ENCODE measurements at places on chromosomes 1 and 21.

GRCh38 chr1:39294531-39294930 lies 90.0 kb downstream of the MACF1 start:
- DNase-seq = no peak

- no peak for DNase-seq
These were observed 90.2 kb downstream of the SPSB1 start for GRCh38 chr1:9382643-9383491.

- peak; percentile 15 for DNase-seq
These were observed 65.8 kb upstream of the VAMP3 start for GRCh38 chr1:7705048-7705907.

GRCh38 chr21:42775891-42776290 lies 103.4 kb downstream of the WDR4 start:
- DNase-seq = no peak

DNA sequence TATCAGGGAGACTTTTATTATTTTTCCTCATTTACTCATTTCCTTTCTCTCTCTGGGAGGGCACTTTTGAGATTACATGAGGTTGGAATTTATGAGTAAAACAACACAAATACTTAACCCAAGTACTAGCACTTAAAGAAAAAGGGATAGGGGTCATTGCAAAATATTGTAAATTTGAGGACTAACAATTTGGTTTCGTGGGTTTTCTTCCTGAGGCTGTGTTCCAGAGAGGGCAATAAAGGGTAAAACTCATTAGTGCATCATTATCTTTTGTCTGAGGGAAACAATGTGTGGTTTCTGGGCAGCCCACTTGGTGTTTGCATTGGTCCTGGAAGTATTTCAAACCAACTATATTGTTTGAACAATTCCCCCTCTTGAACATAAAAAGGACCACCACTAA lies 96.5 kb downstream of the GREM2 start:
- no peak for DNase-seq

GRCh38 chr1:239711768-239712167 lies 325.4 kb downstream of the CHRM3 start:
- DNase-seq = no peak

DNA sequence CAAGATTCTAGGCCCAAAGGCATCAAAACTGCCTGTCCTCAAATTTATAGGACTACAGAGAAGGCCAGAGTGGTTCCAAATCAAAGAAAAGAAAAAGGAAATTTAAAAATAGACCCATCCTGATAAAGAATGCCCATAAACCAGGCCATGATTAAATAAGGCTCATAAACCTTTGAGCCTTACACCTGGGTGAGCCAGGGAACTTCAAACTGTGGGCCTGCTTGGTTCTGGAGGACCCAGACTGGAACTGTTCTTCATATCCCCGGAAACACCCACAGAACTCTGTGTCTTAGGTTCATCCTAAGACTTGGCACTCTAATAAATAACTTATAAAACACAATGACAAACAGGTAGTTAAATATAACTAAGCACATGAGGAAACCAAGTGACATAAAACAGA lies 28.8 kb downstream of the MCOLN2 start:
- DNase-seq = no peak

GRCh38 chr1:198079432-198079951 lies 77.3 kb upstream of the NEK7 start:
- DNase-seq = no peak

GRCh38 chr1:212457740-212458338 lies 25.1 kb downstream of the NENF start:
- peak; percentile 55 for DNase-seq

DNA sequence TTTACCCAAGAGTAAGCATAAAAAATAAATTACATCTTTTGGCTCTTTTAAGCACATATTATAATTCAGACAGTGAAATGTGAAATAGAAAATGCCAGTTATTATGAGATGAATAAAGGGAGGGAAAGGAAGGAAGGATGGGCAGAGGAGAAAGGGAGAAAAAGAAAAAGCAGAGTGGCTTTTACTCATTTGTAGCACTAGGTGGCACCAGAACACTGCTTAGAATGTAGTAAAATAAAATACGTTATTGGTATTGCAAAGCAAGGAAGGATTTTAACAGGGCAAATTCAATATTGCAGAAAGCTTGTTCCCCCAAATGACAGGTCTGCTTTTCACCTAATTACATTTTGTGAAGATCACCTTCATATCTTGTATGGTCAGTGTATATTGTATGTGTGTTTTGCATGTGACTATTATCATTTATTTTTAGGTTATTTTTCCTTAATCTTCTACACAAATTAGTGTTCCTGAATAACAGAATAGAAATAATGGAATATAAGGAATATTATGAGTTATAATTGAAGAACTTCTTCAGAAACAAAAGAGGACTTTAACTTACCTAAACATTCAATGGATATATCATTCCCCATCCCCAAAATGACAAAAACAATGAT lies 9.1 kb upstream of the PCNX2 start:
- DNase-seq = no peak

DNA sequence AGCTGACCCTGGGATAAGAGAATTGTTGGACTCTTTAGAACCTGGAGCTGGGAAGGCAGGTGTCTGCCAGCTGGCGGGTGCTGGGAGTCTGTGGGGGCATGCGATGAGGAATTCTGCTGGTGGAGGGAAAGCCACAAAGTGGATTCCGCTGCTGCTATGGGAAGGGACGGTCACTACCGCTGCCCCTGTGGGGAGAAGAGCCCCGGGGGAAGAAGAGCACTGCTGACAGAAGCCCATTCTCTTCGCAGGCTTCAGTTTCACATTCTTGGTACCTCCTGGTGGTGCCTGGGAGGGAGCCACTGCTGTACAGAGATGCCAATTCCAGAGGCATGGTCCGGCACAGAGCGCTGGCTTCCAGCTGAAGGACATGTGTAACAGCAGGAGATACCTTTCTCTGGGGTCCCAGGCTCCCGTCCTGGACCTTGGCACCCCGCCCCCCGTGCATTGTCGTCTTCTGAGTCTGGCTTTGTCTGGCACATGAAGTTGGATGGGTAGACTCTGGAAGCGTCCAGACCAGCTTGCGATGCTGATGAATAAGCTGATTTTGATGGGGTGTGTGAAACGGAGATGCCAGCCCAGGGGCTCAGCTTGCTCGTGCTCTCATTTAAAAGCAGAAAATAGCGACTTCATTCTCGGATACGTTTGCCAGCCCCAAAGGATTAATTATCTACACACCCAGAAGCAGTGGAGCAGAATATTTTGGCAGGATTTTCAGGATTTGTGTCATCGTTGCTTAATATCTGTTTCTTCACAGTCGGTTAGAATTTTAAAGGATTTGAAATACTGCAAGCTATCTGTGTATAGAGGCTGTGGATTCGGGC lies 13.2 kb downstream of the PDXK start:
- DNase-seq = no peak

DNA sequence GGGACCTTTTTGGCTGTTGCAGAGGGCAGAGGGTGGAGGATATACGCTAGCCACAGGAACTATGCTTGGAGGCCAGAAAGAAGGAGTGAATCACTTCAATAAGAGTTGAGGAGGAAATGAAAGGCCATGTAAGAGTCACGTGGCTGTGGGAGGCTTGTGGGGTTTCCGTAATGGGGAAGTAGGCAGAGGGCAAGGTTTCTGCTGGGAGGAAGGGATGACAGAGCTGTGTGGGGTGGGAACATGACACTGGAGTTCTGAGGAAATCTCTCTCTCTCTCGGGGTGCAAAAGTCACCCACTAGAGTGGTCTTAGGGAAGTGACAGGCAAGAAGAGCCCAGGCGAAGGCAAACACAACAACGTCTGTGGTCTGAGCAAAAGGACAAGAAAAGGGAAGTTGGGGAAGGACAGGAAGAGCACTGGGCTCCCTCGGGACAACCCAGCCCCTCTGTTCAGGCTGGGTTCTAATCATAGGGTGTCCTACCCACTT lies 3.9 kb upstream of the CD1C start:
- DNase-seq = no peak

GRCh38 chr1:167056529-167057231 lies 33.5 kb downstream of the GPA33 start:
- no peak for DNase-seq

DNA sequence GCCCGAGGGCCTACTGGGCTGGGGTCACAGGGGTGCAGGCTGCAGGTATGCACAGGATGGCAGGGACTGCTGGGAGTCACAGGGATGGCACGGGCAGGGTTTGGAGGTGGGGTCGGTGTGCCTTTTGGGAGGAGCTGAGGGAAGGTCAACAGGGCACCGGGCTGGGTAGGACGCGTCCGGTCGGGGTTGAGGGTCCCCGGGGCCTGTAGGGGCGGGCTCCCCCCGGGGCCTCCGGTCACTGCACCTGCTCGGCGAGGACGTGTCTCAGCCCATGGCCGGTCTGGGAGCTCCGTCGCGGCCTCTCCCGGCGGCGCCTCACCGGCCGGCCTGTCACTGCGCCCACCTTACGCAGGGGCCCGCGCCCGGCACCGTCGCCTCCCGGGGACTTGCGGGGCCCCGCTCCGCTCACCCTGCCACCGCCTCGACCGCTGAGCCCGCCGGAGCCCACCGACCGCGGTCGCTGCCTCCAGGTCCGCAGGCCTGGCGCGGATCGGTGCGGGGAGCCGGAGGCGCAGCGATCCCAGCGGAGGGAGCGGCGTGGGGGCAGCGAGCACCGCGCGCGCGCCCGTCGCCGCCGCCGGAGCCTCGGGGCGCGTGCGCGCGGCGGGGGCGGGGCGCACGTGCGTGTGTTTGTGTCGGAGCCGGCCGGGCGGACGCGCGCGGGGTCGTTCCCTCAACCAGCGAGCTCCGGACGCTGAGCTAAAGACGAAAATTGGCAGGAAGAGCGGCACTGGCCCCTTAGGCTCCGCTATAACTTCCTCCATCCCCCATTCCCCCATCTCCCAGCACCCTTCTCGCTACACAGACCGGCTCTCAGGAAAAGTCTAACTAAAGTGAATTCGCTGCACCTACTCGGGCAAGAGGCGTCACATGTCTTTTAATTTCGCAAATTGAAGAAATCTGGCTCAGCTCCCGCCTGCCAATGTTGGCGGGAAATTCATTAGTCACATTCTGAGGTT lies at the start of gene AMIGO1:
Gene AMIGO1, minus strand, starts transcription at position 552 of the 959 bp plus-strand sequence. CDS start 815 bp downstream, outside the sequence.
- DNase-seq = peak; percentile 62

- DNase-seq = no peak
These were observed 290.8 kb downstream of the LRRC7 start for GRCh38 chr1:69858534-69858933.

DNA sequence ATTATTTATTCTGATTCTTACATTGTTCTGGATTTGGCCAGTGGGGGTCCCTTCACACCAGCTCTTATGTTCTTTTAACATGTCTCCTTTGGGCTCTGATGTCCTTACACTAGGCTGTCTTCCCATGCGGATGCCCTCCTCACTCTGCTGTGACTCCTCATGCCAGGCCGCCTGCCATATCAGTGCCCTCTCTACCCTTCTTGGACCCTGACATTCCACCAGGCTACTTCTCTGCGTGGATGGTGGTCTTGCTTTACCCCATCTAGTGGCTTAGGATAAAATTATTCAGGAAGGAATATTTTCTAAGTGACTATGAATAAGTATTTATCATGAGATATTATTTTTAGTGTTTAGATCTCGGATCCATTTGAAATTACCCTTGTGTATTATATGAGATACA lies 21.2 kb downstream of the ATF6 start:
- DNase-seq = no peak

- DNase-seq = no peak
These were observed 115.2 kb downstream of the TGFBR3 start for GRCh38 chr1:91770667-91771268.

- DNase-seq = no peak
These were observed 21.4 kb upstream of the ALDH4A1 start for GRCh38 chr1:18923756-18924211.

GRCh38 chr21:31078796-31079195 lies 40.5 kb upstream of the KRTAP19-8 start:
- DNase-seq = no peak

- DNase-seq = no peak
These were observed 53.8 kb downstream of the PTGS2 start for GRCh38 chr1:186626356-186626932.

DNA sequence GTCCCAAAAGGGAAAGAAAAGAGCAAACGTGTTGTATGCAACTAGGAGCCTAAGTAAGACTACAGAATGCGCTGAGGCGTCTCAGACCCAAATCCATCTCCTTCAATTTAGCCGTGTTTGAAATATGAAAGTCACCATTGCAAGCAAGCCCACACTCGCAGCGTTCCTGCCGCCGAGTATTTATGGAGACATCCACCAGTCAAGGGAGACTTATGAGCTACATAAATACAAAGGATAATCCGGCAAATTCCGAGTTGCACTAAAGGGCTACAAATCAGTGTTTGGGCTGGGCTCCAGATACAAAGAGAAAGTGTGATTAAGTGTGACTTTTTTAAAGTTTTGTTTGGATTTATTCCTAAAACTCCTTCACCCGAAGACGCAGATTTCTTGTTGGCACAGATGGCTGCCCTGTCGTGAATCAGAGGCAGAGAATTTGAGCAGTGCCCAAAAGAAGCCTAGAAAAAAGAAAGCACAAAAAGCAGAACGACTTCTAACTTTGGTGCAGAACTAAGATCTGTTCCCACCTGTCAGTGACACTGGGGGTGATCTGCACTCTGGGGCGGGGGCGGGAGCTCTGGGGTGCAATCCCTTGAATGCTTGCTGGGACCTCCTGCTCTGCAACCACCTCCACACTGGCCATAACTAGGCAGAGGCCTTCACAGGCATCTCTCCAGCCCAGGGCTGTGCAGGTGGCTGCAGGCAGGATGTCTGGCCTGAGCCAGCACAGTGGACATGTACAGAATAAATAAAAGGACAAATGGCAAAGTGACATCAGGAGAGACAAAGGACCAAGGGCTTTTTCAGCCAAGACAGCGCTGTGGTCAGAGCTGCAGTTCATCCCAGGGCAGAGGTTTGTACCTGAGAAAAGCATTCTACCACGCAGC lies 489.7 kb downstream of the NPHP4 start:
- no peak for DNase-seq

- no peak for DNase-seq
These were observed 1.2 kb downstream of the GBP6 start for GRCh38 chr1:89364954-89365550.

DNA sequence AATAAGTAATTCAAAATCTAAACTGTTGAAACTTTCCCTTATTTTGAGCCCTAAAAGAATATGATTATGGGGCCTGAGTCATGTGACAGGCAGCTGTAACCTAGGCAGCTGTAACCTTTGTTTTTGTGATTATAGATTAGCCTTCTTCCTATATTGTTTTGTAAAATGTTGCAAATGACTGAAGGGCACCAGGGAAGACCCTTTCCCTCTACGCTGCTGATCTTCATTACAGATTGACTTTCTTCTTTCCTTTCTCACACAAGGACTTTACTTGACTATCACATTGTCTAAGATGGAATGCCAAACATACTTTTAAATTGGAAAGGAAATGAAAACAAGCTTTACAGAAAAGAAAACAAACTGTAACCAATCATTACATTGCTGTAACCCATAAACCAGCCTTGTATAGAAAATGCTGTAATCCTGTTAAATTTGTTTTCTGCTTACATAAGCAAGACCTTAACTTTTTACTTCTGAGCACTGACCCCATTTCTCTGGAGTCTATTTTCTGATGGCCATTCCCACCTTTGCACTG lies 242.2 kb downstream of the RGS7 start:
- no peak for DNase-seq
